NCI-H187 treated with DMSO at 0.1 percent for 48 hours (cell line): ENCODE measurements at places on chromosomes 11 and 22.

DNA sequence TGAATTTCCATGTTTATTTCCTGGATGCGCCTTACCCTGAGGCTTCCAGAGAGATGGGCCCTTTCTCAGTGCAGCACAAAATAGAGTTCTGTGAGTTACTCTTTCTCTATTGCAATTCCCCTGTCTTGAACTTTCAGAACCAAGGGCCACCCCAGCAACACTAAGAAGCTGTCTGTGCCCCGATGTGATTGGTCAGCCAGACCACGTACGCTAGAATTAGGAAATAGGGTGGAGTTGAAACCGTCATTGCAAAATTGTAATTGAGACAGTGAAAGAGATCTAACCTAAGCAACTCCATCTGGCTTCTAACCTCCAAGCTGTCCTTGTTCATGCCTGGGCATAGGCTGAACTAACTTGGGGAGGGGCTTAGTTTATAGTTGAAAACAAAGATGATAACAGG lies 981.3 kb downstream of the OPCML start:
- DNase-seq: no peak

DNA sequence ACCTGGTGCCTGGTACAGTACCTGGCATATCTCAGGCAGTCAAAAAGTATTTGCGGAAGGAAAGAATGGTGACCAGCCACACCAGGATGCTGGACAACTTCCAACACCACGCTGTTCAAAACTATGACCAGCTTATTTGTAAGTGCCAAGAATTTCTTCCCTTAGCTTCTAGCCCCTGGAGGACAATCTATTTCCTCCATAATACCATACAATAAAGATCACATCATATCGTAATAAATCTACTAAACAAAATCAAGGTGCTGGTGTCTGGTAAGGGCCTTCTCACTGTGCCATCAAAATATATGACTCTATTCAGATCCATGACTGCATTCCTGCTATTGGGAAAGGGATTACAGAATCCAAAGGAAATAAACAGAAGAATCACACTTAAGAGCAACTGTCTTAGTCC lies 51.5 kb downstream of the ALG9 start:
- no peak for DNase-seq

DNA sequence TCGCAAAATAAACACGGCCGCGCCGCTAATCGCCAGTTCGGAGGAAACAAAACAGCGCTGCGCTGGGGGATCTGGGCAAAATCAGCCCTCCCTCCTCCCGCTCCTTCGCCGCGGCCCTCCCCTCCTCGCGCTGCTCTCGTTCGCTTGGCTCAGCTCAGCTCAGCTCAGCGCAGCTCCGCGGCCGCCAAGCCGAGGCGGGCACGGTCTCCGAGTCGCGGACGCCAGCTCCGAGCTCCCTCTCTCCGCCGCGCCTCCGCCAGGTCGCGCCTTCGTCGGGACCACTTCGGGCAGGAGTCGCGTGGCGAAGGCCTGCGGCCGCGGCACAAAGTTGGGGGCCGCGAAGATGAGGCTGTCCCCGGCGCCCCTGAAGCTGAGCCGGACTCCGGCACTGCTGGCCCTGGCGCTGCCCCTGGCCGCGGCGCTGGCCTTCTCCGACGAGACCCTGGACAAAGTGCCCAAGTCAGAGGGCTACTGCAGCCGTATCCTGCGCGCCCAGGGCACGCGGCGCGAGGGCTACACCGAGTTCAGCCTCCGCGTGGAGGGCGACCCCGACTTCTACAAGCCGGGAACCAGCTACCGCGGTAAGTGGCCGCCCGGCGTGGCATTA lies at the start of gene SPON1:
SPON1 (plus strand) TSS at position 162 of the 607 bp plus-strand sequence; CDS start at position 344, 182 bp downstream.
- no peak for DNase-seq

- no peak for DNase-seq
Measured at GRCh38 chr22:29267462-29267857, 321 bp downstream of the RHBDD3 start.

GRCh38 chr22:30717331-30717921 lies 22.8 kb downstream of the OSBP2 start:
- DNase-seq: no peak

DNA sequence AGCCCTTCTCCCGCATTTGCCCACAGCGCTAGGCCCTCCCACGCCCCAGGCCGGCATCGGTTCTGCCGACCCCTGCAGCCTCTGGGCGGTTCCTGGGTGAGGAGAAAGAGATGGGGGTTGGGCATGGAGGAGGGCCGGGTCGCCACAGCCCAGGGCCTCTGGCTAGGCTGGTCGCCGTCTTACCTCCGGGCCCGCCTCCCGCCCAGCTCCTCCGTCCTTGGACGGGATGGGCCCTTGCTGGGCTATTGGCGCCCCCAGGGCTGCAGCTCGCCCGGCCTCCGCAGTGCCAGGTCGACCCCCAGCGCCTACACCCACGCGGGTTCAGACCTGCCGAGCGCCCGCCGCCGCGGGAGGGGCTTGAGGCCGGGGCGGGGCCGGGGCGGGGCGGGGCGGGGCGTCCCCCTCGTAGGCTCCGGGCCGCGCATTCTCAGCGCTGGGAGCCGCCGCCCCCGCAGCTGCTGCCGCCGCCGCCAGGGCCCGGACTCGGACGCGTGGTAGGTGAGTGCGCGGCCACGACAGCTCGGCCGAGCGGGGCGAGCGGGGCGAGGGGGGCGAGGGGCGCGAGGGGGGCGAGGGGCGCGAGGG lies at the start of gene CD151:
CD151 (plus strand) TSS at position 424 of the 585 bp plus-strand sequence. CDS start 3,118 bp downstream, outside the sequence.
- no peak for DNase-seq

DNA sequence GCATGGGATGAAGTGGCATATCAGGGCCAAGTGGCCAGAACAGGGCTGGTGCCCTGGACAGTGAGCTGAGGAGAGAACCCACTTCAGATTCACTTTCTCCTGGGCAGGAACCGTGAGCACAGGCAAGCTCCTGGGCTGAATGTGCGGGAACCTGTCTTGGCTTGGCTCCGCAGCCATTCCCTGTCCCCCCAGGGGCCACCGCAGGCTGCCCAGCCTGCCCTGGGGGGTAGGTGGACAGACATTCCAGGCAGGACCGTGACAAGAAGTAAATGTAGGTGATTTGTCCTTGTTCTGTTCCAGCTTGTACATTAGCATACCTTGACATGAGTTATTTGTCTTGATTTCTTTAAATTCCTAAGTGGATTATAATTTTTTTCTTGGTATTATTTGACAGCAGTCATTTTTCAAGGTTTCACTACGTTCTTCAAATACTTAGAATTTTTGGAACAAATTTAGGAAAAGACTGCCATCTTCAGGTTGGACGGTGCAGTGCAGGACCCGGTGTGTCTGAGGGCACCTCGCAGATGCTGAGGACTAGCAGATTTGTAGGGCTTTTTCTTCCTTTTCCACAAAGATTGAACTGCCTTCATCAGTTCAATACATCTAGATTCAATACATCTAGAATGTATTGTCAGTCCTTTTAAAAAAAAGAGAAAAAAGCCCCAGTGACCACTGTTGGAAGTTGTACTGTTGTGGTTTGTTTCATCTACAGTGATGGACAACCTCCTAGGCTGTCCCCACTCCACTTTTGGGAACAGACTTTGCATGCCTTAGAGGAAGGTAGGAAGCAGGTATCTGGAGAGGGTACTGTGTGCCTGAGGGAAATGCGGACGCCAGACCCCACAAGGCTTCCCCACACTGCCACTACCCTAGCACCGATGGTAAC lies 115.1 kb upstream of the RASSF10 start:
- DNase-seq: no peak

DNA sequence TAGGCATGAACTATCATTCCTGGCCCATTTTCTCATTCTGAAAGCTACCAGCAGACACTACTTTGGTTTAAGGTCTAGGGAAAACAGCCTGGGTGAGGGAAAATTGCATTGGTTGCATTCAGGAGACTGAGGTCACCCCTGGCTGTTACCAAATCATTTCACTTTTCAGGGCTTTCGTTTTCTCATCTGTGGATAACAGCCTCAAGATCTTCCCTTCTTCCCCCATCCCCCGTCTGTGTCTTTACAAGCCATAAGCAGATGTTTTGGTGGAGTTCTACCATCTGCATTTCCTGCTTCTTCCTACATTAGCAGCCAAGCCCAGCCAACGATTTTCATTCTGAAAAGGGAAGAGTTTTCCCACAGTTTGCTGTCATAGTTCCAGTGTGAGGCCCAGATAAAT lies 130.4 kb downstream of the HIPK3 start:
- DNase-seq: no peak

- no peak for DNase-seq
Measured at GRCh38 chr11:108364159-108364558, 103.2 kb downstream of the C11orf65 start.

GRCh38 chr11:68287419-68287818 lies 15.6 kb upstream of the C11orf24 start:
- no peak for DNase-seq

- no peak for DNase-seq
Measured at GRCh38 chr11:115224551-115224950, 279.7 kb downstream of the CADM1 start.

DNA sequence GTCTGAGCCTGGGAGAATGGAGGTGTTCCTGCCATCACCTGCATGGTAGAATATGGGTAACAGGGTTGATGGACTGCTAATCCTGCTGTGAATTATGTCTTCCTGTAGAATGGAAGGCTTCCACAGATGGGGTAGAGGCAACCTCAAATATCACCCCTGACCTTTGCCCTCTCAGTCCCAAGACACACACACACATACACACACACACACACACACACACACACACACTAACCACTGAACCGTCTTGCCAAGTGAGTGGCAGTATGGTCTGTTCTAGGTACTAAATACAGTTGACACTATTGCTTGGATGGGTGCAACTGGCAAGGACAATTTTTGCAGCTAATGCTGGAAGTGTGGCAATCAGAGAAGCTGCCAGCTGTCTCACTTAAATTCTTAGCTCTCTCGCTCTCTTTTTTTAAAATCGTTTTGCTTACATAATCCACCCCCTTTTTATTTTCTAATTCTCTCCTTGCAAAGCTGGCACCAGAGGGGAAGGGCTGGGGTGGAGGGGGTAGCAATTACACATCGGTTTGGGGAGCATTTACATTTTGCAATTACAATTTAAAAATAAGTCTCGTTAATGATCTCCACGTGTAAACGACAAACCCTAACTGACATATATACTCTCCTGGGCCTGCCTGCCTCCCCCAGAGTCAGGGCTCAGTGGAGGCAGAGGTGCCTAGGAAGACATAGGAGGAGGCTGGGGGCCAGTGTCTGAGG lies 162.6 kb downstream of the FEZ1 start:
- no peak for DNase-seq

- peak; percentile 45 for DNase-seq
Measured at GRCh38 chr11:36051235-36052144, 107.6 kb downstream of the LDLRAD3 start.

- DNase-seq: no peak
Measured at GRCh38 chr11:60899046-60899936, 7.1 kb downstream of the PRPF19 start.

- DNase-seq: peak; percentile 33
Measured at GRCh38 chr11:61899146-61899841, 7.9 kb upstream of the FADS3 start.

- DNase-seq: no peak
Measured at GRCh38 chr22:47625531-47626427, 863.3 kb downstream of the TBC1D22A start.

DNA sequence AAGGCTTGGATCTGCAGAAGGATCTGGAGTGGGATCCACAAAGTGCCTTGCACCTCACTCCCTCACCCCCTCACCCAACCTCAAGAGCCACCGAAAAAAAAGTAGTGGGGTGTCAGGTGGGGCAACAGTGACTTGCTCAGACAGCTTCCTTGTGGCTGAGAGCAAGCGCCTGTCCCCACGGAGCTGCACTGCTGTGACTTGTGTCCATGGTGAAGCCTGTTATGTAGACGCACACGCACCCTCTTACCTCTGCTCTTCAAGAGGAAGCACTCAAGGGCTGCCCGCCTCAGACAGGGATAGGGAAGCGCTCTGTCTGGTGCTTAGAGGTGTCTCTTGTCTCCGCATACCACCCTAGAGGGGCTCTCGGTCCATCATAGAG lies 1.2 kb downstream of the DRD2 start:
- no peak for DNase-seq

GRCh38 chr11:3971756-3972404 lies 116.4 kb downstream of the STIM1 start:
- DNase-seq: no peak

DNA sequence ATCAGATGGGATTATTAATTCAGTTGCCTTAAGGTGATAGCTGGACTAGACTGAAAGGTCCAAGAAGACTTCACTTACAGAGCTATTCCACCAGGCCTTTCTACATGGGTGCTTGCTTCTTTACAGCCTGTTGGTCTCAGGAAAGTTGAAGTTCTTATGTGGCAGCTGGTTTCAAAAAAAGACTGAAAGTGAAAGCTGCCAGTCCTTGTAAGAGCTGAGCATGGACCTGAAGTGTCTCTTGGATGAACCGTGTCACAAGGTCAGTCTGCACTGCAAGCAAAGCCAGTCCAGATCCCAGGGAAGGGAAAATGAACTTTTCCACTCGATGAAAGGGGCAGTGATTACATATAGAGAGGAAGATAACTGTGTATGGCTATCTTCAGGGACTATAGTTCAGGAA lies 201.5 kb upstream of the LUZP2 start:
- no peak for DNase-seq

DNA sequence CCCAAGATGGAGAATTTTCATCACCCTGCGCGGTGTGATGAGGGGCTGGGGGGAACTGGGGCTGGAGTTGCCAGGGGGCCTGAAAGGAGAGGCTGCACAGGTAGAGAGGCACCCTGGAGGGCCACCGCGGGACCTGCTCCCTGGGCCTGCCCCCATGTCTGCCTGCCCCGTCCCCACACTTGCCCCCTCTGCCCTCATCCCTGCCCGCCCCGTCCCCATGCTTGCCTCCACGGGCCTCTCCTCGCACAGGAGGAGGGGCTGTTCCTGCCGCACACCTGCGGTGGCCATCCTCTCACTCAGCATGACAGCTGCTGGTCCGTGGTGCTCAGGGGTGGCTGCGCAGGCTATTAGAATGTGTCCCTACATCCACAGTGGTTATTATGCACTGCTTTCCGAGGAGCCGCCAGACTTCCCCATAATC lies 43.5 kb downstream of the LINC01488 start:
- no peak for DNase-seq

- DNase-seq: no peak
Measured at GRCh38 chr11:95231881-95232605, 1.0 kb upstream of the SESN3 start.

DNA sequence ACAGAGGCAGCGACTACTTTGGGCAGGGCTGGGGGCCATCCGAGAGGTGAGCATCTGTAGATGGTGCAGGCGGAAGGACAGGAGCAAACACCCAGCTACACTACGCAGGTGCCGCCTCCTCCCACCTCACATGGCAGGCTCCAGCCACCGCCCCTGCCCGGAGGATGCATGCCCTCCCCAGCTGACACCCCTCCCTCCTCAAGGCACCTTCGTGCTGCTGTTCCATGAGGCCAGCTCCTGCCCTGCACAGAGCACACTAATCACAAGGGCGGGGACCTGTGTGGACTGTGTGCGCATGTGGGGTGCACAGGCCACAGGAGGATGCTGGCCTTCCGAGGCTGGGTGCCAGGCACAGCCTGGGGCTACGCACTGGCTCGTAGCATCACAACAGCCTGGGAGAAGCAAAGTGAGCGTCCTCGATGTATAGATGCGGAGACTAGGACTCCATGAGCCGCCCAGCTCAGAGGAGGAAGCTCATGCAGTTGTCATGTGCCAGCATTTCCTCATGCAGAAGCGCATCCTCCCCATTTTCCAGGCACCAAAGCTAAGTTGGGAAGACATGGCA lies 32.8 kb upstream of the HMOX1 start:
- DNase-seq: no peak

GRCh38 chr11:67432655-67433349 lies 4.5 kb downstream of the RPS6KB2 start:
- DNase-seq: no peak

- no peak for DNase-seq
Measured at GRCh38 chr11:70606248-70606950, 208.1 kb downstream of the CTTN start.
